ENCODE measurements at places on chromosomes 3 and 15.

DNA sequence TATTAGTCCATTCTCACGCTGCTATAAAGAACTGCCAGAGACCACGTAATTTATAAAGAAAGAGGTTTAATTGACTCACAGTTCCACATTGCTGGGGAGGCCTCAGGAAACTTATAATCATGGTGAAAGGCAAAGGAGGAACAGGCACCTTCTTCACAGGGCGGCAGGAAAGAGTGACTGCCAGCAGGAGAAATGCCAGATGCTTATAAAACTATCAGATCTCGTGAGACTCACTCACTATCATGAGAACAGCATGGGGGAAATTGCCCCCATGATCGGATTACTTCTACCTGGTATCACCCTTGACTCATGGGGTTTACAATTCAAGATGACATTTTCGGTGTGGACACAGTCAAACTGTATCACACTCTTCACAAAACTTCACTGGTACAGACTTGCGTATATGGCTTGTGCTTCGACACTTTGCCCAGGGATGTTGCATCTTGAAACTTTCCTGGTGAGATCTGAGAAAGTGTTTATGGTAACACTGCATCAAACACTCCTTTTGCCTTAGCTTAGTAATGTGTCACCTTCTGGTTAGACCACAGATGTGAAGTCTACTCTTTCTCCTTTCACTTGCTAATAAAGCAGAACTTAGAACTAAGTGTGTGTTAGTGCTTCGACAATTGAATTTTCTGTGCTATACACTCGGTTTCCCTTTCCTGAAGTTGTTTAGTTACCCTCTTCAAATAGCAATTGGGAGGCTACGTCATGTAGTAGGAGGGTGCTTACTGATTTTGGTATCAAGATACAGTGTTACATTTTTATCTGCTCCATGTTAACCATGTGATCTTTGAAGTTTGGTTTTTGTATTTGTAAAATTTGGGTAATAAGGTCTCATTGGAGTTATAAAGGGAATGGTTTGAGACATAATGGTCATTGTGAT is 185.7 kb downstream of the LPP start:
- no peak for DNase-seq

- no peak for DNase-seq
These were observed 54.5 kb upstream of the OCA2 start for GRCh38 chr15:28153492-28154119.

- DNase-seq: no peak
These were observed 27.0 kb downstream of the PDE8A start for GRCh38 chr15:85008474-85009260.

DNA sequence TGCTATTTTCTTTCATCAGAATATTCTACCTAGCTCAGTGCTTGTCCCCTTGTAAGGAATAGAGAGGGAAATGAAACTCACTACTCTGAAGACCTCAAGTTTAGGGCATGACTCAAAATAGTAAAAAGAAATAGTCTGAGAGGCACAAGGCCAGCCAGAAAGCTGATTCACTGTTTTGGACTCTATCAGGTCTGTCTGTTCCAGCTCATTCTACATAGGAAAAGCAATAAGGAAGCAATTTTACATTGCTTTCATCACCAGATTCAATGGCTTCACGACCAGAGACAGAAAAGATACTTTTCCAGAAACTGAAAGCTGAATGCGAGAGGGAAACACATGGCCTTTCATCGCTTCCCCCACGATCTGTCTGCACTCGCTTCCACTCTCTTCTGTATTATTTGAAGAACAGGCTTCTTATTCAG is 276.0 kb downstream of the GBE1 start:
- no peak for DNase-seq

Data from NCI-H1436 (cell line).